ENCODE measurements at places on chromosomes 6 and 20.

DNA sequence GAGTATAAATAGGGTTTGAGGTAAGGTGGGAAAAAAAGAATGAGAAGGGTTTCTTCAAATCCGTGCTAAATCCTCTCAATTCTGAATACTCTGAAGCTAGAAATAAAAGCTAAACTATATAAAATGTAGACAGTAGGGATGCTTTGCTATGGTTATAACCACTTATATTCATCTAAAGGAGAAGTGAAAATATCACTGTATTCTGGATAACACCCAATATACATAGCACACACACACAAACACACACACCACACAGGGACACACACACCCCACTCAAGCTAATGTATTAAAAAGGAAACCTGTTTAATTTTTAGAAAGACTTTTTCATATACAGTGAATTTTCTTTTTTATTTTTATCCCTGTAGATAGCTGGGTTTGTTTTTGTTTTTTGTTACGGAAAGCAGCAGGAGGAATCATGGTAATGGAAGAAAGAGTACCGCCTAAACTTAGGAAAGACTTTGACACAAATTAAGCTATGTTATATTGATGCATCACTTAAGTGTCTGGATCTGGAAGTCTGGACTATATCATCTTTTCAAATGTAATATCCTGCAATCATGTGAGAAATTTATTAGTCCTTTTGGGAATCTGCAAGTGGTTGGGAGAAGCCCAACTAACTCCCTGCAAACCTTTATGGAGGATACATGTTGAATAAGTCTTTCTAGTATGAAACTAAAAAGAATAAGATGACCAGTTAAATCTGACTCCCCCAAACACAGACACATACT lies 68.4 kb upstream of the FABP7 start:
- no peak for DNase-seq

- no peak for DNase-seq
Observed at GRCh38 chr6:75620381-75621304, 19.0 kb downstream of the SENP6 start.

DNA sequence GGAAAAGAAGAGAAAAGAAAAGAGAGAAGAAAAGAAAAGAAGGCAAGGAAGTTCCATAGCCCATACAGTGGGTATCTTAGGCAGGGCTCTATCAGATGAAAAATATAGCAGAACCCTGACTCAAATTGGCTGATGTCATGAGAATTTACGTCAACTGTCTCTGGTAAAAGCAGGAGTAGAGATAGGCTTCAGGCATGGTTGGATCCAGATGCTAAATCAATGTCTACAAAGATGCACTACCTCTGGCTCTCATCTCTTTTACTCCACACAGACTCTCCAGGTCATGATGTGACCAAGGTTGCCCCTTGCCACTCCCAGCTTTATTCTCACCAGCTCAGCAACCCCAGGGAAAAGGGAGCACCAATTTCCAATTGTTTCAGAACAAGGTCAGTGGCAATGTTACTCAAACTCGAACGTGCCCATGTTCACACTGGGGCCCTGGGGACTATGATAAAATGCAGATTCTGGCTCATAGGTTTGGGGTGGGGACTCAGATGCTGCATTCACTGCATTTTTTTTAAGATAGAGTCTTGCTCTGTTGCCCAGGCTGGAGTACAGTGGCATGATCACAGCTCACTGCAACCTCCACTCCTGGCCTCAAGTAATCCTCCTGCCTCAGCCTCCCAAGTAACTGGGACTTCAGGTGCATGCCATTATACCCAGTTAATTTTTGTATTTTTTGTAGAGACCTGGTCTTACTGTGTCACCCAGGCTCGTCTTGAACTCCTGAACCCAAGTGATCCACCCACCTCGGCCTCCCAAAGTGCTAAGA lies 33.4 kb upstream of the PTGIS start:
- DNase-seq, result no peak

DNA sequence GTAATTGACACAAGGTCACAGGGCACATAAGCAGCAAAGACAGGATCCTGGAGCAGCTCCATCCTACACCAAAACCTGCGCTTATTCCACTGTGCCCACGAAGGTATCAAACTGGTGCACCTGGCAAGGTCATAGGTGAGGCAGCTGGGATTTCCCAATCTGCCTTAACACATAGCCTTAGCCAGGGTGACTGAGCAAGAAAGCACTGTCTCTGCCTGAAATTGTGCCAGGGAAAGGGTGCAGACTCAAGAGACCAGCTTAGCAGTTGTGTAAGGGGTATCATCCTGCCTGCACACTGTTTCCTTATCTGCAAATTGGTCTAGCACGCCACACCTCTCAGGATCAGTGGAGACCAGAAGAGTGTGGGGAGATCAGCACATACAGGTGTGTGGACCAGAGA lies 82.8 kb downstream of the MAFB start:
- no peak for DNase-seq

DNA sequence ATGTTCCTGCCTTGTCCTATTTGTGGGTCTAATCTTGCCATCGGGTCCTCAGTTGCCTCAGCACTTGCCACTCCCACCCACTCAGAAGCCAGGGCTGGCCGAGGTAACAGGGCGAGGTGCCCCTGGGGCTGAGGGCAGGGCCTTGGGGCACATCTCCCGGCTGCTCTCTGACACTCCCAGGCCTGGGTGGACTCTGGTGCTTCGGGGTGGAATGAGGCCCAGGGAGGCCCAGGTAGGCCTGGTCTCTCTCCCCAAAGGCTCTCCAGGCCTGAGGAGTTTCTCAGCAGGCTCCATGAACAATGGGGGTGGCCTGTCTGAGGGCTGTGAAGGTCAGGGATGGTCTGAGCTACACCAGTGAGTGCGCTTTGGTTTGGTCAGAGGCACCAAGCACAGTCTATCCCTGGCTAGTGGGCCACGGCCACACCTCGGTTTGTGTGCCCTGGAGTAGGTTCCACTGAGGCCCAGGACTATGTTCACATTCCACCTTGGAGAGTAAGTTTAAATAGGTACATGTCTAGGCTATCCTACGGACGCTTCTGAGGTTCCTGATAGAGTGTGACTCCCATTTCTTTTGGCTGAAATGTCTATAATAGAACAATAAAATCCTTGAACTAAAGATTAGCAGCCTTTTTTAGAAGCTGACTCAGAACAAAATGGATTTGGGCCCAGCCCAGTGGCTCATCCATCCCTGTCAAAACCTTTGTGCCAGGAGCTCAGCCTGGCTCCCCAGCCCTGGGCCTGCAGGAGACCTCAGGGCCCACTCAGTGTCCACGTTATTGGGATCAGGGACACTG lies 78.8 kb downstream of the SLC24A3 start:
- no peak for DNase-seq

DNA sequence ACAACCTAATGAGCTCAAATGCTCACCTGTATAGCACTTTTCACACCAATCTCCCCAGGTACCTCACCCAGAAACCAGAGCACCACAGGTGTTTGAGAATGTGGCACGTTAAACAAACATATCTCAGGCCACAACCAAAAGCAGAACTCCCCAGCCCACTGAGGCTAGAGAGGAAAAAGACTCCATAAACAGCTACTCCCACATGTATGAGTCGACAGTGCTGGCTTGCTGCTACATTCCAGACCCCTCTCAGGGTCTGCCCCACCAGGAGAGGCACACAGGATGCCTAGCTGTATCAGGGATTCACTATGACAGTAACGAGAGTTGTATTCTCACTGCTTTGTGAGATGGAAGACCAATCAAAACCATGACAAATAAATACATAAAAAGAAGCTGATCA lies 242.6 kb upstream of the ARID1B start:
- no peak for DNase-seq

- DNase-seq, result no peak
Observed at GRCh38 chr6:159806021-159806458, 6.0 kb downstream of the PNLDC1 start.

DNA sequence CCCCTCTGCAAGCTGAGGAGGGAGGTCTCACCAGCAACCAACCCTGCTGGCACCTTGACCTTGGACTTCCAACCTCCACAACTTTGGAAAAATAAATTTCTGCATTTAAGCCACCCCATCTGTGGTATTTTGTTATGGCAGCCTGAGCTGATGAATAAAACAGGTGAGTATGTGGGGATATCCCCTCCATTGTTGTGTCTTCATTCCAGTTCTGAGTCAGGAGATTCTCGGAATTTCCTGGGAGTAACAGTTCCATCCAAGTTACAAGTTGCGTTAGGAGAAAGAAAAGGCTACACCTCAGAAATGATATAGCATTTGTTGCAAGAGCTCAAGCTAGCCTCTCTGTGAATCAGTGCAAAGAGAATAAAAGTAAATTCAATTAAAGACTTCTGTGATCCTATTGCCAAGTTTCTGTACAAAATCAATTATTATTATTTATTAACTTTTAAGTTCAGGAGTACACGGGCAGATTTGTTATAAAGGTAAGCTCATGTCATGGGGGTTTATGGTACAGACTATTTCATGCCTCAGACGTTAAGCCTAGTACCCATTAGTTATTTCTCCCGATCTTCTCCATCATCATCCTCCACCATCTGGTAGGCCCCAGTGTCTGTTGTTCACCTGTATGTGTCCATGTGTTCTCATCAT lies 153.0 kb downstream of the NKAIN2 start:
- no peak for DNase-seq

DNA sequence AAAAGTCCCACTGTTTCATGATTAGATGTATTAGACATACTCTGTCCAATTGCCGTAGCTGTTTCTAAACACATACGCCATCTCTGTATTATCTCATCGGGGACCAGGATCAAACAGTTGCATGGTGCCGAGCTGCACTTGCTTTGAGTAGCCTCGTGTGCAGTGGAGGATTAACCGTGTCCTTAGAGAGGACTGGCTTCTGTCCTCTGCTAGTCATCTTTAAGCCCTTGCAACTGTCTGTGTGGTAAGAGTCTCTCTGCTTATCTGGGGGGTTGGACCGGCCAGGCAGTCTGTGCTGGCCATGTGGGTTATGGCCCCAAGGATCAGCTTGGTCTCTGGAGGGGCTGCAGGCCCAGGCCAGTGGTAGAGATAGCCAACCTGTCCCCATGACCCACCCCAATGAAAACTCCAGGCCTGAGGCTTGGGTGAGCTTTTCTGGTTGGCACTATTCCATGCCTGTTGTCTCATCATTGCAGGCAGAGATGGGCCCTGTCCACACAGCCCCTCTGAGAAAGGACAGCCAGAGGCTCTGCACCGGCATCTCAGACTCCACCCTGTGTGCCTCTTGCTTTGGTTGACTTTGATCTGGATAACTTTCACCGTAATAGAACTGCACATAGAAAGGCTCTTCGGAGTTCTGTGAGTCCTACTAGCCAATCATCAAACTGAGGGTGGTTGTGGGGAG lies 137.3 kb upstream of the SNX9 start:
- DNase-seq, result no peak

DNA sequence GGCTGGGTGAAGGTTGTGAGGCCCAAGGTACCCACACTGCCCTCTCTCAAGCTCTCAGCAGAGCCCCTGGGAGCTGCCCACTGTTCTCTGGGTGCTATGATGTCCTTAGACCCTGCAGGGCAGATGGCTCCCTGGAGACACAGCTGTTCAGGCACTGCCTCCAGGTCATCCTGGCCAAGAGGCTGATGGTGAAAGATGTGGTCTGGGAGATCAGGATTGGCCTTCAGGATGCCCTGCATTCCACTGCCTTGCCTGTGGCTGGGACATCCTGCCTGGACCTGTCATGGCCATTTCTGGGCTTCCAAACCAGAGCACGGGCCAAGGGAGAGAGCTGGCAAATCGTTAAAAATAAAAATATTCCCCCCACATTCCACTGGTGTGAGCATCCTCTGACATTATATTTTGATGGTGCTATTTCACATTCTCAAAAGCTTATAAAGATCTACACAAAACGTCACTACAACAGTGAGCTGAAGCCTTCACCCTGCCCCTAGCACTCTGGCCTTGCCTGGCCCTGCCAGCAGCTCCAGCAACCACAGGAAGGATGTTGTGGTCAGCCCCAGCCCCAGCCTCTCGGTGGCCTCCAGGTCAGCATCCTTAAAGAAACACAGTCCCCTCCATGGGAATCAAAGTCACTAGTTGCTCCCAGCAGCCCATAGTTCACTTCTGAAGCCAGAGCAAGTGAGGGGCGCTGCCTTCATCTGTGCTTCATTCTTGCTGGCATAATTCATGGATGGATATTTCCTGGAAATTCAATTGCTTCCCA lies 13.5 kb upstream of the KCNK16 start:
- no peak for DNase-seq

DNA sequence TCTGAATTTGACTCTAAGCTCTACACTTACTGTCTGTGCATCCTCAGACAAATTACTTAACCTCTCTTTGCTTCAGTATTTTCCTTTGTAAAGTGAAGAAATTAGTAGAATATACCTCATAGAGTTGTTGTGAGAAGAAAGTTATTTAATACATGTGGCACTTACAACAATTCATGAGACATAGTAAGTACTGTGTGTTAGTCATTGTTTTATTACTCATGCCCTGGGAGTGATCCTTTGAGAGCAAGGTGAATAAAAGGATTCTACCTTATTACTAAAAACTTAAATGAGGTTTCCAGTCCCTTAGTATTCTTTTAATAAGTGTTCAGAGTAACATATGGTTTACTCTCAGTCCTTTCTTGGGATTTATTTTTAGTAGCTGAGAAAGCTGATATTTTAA lies 233.6 kb upstream of the MAP3K7 start:
- DNase-seq, result no peak

GRCh38 chr6:154343473-154344308 lies 12.9 kb downstream of the IPCEF1 start:
- DNase-seq, result no peak

DNA sequence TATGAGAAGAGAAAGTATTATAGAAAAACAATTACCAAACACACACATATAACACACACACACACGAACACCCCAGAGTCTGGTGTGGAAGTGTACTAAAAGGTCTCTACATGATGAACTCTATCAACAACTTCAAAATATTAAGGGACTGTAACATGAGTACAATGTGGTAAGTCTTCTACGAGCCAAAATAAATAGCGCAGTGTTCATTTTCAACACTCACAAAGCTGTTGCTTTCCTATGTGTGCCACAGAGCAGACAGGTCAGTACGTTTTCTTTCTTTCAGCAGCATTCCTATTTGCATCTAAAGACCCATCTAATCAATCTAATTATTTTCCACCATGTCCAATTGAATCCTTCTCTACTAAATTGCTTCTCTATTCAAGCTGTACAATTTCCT lies 12.1 kb upstream of the CNKSR3 start:
- no peak for DNase-seq

DNA sequence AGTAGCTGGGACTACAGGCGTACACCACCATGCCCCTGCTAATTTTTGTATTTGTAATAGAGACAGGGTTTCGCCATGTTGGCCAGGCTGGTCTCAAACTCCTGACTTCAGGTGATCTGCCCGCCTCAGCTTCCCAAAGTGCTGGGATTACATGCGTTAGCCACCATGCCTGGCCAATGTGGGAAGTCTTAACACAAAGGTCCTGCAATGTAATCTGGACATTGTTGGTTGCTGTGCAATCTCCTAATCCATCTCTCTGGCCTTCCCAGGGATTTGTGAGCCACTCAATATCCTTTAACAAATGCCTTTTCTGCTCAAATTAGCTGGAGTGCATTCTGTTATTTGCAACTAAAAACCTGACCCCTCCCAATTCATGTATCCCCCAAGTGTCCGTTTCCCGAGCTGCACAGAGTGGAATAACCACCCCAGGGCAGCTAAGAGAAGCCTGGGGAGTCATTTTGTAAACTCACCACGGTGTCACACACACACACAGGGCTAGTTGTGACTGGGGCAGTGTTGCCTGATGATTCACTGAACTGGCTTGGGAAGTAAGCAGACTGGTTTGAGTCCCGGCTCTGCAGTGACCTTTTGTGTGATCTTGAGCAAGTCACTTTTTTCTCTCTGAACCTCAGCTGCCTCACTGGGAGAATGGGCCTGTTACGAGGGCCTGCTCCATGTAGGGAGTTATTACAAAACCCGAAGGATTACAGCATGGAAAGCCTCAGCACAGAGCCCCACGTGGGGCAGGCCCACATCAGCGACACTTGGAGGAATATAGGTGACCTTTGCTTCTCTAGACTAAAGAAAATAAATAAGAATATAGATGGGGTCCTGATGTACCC lies 152.3 kb downstream of the ZMYND8 start:
- no peak for DNase-seq

All from NCI-H2081 treated with DMSO at 0.1 percent for 48 hours (cell line).